Fibroblast of villous mesenchyme (primary cell): ENCODE measurements at places on chromosomes 11 and 22. TPM values are rescaled to one million over a fixed set of nuclear protein-coding genes. Genes with fewer than 3 reads are reported as not detected.

DNA sequence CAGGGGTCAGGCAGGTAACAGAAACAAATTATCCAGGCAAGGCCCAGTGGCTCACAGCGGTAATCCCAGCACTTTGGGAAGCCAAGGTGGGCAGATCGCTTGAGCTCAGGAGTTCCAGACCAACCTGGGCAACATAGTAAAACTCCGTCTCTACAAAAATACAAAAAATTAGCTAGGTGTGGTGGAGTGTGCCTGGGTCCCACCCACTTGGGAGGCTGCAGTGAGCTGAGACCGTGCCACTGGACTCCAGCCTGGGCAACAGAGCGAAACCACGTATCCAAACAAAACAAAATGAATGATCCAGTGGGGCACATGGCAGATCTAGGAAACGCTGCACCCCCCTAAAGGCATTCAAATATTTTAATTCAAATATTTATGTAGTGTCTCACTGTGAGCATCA, 9.9 kb downstream of the NUMA1 start:
- DNase-seq, result no peak

DNA sequence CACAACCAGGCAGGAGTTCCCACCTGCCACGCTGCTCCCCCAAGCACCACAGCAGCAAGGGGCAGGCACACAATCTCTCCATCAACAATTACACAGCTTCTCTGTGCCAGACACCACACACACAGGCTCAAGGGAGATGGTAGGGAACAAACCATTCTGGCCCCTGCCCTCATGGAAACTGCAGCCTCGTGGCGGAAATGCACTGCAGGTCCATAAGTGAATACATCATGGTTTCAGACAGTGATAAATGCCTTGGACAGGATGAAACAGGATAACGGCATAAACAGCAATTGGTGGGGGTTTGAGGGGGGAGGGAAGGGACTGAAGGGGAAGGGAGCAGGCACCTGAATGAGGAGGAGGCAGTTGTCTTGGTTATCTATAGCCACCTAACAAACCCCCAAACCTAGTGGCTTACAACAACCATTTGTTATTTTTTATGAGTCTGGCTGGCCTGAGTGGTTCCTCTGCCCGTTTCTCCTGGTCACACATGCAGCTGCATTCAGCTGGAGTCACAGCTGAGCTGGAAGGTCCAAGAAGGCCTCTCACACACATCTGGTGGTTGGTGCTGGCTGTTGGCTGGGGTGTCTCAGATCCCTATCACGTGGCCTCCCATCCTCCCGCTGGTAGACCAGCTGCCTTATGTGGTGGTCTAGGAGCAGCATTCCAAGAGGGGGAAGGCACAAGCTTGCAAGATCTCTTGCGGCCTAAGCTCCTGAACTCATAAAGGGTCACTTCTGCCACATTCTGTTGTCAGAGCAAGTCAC, 15.0 kb upstream of the YWHAH start:
- peak; percentile 62 for DNase-seq

DNA sequence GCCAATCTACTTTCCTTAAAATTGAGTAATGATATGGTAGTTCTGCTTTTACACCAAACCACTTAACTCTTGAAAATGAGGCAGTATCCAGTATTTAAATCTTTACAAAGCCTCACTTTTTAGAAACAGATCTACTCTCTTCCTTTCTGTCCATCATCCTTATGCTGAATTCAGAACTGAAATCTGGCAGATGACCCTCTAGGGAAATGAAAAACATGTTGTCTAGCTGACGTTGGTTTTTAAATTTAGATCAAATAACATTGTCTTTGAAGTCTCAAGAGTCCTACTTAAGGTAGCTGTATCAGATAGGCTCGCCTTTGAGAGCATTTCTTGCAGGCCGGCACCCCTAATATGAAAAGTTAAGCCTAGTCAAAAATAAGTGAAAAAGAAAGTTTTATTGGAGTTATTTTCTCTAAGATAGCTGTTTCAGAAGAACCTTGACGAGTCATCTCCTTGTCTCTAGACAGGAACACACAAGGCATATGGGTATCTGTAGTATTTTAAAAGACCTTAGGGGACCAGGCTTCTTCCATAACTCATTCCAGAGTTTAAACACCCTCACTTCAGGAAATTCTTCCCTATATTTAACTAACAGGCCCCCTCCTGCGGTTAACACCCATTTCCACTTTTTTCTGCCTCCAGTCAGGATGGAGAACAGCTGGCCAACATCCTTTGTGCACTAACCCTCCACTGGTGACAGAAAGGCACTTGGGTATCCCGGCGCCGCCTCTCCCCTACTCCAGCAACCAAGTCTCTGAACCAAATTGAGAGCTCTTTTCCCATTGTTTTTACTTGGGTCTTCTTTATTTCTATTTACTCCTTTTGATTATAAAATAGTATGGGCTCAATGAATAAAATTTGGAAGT, 81.2 kb downstream of the WNT11 start:
- peak; percentile 13 for DNase-seq

DNA sequence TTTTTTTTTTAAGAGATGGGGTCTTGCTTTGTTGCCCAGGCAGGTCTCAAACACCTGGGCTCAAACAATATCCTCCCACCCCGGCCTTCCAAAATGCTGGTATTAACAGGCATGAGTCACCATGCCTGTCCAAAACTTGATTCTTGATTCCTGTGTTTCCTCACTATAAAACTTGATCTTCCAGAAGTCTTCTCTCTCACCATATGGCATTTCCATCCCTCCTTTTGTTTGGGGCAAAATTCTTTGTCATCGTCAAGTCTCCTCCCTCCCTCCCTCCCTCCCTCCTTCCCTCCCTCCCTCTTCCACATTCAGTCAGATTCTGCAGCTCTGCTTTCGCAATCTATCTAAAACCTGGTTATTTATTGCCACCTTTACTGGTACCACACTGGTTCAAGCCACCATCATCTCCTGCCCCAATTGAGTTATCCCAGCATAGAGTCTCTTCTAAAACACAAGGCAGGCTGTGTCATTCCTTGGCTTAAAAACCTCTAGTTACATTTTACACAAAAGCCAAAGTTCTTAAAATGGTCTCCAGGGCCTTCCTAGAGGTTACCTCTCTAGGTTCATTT, 65.0 kb upstream of the HORMAD2 start:
- peak; percentile 37 for DNase-seq

GRCh38 chr11:73270855-73271477, 1.2 kb upstream of the P2RY6 start:
- DNase-seq, result no peak

GRCh38 chr11:101346591-101346990, 217.0 kb upstream of the PGR start:
- peak; percentile 85 for DNase-seq

DNA sequence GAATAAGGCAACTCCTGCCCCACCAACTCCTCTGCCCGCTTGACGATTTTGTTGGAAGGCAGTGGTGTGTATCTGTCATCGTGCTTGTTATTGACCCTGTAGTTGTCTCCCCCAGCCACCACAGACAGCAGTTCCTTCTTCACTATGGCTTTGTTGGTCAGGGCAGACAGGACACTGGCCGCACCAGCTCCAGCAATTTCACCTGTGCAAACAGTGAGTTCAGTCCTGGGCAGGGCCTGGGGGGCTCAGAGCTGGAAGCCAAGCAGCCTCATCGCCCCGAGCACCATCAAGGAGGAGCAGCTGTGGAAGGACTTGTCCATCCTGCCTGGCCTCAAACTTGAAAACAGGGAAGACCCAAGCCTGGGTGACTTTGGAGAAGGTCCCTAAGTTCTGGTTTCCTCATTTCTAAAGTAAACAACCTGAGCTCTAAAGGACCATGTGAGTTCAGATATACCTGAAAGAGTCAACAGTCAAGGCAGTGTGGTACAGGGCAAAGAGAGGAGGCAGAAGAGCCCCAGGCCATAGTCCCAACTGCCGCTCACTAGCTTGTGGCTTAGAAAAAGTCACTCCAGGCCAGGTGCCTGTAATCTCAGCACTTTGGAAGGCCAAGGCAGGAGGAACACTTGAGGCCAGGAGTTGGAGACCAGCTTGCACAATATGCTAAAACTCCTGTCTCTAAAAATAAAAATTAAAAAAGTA, 4.6 kb downstream of the PLAAT2 start:
- DNase-seq, result no peak

DNA sequence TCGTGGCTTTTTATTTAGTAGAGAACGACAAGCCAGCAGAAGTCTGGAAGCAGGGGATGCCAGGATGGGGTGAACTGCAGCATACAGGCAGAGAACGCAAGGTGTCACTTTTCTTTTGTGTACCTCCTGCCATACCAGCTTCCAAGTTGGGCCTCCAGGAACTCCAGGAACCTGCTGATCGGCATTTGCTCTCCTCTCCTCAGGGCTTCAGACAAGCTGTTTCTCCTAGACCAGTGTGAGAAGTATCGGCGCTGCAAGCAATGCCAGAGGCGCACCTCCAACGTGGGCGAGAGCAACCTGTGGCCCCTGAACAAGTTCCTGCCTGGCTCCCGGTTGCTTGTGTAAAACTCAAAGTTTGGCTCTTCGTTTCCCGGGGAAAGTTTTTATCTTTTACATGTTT, 47.7 kb downstream of the CCDC81 start:
- no peak for DNase-seq

DNA sequence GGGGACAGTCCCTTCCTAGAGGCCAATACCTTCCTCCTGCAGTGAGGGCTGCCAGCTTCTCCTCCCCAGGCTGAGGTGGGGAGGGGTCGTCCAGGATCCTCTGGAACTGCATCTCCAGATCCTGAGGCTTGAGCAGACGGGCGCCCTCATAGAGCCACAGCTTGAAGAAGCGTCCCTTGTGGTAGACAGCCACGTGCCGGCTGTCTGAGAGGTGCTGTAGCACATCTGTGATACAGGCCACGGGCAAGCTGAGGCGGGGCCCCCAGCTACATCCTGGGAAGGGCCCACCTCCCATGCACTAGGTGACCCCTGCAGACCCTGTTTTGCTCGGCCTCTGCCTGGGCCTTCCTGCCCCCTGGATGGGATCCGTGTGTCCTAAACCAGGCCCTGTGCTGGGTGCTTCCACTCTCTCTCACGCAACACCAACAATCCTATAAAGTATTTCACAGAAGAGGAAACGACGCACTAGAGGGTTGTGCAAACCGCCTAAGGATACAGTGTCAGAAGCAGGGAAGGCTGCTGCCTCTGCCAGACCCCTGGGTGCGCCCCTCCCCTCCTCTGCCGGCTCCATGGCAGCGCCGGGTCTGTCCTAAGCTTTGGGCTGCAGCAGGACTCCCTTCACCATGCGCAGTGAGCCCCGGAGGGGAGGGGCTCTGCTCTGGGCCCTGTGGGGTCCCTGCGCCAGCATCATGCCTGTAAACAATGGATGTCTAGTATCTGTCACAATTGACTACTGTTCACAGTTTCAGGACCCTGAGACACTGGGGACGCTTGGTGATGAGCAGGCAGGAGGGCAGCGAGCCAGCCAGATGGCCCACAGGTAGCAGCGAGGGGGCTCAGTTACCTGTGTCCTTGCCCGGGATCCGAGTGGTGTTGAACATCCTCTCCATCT, 4.5 kb downstream of the CPT1B start:
- no peak for DNase-seq

DNA sequence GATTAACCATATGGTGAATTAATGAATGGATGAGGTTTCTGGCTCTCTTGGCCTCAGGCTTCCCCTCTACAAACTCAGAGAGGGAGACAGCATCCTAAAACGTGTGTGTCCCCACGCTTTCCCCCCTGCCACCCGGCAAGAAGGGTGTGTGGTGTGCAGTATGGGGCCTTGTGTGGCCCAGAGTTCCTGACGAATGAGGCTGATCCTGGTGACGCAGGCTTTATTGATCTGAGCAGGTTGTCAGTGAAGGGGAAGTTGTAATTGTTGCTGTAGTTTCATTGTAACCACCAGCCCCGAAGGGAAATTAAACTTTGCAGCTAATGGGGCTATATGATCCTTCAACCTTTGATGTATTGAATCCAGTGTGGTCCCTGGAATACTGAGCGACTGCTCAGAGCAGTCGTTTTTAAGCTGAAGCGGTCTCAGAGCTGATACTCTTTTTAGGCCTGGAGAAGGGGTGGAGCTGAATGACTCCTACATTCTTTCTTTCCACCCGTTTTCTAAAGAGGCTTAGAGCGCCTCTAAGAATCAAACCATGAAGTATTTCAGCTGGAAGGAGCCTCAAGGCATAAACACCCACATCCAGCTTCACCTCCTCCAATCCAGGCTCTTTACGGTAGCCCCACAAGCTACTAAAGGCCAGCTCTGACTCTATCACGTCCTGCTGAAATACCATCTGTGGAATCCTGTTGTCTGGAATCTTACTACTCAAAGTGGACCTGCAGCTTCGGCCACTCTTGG, 284.7 kb downstream of the MIAT start:
- no peak for DNase-seq

GRCh38 chr11:59778122-59778521, 22.9 kb downstream of the STX3 start:
- no peak for DNase-seq

DNA sequence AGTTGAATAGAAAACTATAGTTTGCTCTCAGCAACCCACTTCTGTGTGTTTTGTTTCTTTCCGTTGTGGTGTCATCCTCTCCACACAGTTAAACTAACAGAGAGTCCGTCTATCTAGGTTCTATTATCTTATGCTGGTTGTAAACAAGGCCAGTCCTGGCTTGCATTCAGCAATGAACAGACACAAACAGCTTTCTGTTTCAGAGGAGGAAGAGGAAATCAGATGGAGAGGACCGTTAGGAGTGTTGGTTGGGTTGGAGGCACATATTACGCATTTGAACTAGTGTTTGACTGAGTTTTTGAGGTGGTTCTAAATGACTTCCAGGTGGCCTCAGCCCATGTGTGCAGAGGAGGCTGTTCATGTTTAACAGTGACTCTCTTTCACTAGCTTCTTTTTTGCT, 129.5 kb upstream of the SORL1-AS1 start:
- DNase-seq, result peak; percentile 38

GRCh38 chr22:41842996-41843970, 10.4 kb downstream of the SREBF2 start:
- no peak for DNase-seq

GRCh38 chr22:43878831-43879550, 12.8 kb downstream of the PNPLA5 start:
- no peak for DNase-seq

DNA sequence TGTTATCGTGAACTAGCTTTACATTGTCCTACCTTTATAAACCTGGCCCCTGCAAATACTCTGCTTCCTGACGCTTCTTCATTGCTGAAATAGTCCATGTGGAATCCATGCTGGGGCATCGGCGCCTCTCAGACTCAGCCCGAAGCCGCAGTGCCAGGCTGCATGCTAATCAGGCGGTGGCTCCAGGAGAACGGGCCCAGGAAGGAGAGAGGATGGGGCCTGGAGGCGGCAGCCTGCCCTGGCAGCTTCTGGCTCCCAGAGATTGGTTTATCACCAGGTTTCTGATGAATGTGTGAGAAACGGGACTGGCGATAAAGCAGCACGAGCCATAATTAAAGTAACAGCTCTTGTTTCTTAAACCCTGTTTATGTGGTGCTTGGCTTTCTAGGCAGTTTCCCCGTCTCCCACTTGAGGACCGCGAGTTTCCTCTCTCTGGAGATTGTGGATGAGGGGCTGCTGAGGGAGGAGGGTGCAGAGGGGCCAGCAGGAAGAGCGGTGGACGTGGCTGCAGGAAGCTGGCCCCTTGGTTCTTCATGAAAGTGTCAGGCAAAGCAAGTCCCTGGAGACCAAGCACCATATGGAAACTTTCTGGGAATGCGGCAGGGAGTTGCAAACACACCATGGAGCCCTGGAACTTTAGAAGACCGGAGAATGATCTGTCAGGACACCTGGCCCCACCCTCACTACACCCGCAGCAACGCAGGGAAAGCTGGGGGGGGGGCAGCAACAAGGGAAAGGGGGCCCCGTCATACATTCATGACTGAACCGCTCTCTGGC, 93.4 kb downstream of the NTM start:
- DNase-seq, result no peak

CAVIN3 gene
- 142 and 374 TPM in 2 replicates for total RNA-seq

ZNF215 gene
- 6.5 and 7.1 TPM in 2 replicates for total RNA-seq

BRD1 gene
- 29.3 and 29.8 TPM in 2 replicates for total RNA-seq
